ENCODE measurements at places on chromosomes 5 and 9. TPM values are rescaled to one million over a fixed set of nuclear protein-coding genes. Genes with fewer than 3 reads are reported as not detected.

ORM2 gene
- not detected for total RNA-seq

DNA sequence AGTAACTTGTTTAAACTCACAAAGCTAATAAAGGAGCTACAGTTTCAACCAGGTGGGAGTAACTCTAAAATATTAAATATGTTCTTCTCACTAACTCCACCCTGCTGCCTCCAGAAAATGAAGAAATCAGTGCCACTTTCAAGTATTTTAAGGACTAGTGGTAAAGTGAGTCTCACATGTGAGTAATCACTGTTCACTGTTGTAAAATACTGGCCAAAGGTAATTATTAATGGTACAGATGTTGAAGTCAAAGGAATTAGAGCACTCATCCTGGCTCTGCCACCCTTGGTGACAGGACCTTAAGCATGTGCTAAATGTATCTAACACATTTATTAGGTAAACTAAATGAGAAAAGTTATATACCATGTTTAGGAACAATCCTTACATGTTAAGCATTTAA is 430.7 kb downstream of the BRINP1 start:
- DNase-seq = no peak

PCDHAC2 gene
- 0.10 TPM for total RNA-seq

GRCh38 chr9:118686959-118687358 is 682.3 kb downstream of the BRINP1 start:
- DNase-seq = no peak

- no peak for DNase-seq
Measured at GRCh38 chr5:181200816-181201215, 4.2 kb downstream of the TRIM7 start.

EXOSC2 gene
- 12.5 TPM for total RNA-seq

GRCh38 chr9:135065804-135066203 is 21.7 kb upstream of the OLFM1 start:
- DNase-seq = no peak

PCDHB10 gene
- total RNA-seq = 0.64 TPM

- no peak for DNase-seq
Measured at GRCh38 chr5:25006734-25007133, 362.0 kb upstream of the CDH10 start.

All from left ventricle myocardium superior (tissue), 1 donor.